Activated naive CD4-positive, alpha-beta T cell (primary cell): ENCODE measurements at places on chromosomes 5 and 9.

DNA sequence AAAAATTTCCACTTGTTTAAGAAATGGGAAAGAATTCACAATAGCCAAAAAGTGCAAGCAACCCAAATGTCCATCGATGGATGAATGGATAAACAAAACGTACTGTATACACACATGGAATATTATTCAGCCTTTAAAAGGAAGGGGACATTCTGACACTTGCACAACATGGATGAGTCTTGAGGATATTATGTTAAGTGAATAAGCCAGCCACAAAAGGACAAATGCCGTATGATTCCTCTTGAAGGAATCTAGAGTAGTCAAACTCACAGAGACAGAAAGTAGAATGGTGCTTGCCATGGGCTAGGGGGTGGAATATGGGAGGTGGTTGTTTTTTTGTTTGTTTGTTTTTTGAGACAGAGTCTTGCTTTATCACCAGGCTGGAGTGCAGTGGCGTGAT is 3.8 kb upstream of the ATP6V0E1 start:
- DNase-seq, result no peak

DNA sequence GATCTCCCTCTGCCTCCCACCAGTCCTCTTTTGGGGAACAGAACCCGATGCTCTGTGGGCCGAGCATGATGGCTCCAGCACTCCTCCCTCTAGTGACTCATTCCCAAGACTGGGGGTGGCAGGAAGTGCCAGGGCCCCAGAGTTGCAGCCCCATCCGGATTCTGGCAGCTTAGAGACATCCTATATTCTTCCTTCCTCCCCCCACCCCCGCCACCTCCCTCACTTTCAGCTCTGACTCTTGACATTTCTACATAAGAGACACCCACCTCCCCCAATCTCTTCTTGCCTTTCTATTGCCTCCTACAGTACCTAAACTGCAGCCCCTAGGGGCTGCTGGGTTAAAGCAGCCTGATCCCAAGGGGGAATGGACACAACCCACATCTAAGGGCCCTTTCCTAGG is 47.1 kb upstream of the MATR3 start:
- DNase-seq, result no peak

GRCh38 chr5:123099514-123100151 is 10.6 kb downstream of the PRDM6 start:
- no peak for DNase-seq

- DNase-seq, result no peak
Observed at GRCh38 chr5:139395844-139396640, 1.1 kb upstream of the PROB1 start.

- DNase-seq, result no peak
Observed at GRCh38 chr5:111733571-111733970, 23.4 kb downstream of the NREP start.

GRCh38 chr5:157115012-157115411 is 6.2 kb upstream of the HAVCR2 start:
- no peak for DNase-seq

DNA sequence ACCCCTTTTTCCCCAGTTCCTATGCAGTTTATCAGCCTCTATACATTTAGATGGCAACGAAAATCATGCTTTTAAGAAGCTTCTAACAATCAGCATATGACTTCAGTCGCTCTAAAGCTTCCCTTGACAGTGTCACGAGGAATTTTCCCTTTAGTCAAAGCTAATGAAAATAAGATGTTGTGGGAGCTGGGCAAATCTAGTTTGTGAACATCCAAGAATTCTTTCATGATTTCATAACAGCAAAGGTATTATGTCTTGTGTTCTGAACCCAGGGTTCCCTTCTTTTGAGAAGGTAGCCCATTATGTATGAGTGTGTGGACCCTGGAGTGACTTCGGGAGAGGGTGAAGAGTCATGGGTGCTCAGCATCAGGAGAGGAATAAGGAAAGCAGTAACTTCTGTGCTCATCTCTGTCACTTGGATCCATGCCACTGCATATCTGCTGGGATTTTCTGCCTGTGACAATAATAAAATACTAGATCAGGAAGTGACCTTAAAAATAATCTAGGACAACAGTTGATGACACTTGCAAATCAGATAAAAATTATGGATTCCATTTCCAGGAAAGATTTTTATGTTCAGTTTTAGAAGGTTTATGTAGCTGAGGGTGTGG is 102.4 kb downstream of the PCSK1 start:
- no peak for DNase-seq

DNA sequence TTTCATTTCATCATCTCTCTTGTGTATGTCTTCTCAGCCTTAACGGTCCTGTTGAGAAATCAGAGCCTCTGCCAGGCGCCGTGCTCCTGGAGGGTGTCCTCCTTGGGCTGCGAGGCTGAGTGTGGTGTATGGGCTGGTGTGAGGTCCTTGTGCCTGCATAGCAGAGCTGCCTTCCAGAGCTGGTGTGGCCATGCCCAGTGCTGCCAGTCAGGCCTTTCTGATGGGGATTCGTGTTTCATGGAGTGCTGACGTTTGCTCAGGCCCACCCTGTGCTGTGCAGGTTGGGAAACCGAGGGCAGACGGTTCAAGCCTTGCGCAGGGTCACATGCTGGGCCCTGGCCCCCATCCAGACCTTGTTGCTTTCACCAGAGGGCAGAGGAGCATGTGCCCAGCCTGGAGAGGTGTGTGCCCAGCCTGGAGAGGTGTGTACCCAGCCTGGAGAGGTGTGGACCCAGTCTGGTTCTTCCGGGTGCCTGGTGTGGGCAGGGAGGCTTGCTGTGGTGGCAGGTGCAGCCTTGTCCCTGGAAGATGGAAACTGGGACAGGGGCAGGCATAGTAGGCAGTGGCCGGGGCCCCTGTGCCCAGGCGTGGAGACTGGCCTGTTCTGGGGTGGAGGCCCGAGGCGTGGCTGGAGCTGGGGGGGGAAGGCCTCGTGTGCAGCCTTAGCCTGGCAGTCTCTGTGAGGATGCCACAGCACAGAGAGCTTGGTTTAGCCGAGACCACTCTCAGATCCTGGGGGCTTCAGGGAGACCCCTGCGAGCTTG is 84.0 kb downstream of the RXRA start:
- DNase-seq, result no peak

GRCh38 chr5:78727786-78728761 is 79.5 kb upstream of the LHFPL2 start:
- DNase-seq, result no peak

DNA sequence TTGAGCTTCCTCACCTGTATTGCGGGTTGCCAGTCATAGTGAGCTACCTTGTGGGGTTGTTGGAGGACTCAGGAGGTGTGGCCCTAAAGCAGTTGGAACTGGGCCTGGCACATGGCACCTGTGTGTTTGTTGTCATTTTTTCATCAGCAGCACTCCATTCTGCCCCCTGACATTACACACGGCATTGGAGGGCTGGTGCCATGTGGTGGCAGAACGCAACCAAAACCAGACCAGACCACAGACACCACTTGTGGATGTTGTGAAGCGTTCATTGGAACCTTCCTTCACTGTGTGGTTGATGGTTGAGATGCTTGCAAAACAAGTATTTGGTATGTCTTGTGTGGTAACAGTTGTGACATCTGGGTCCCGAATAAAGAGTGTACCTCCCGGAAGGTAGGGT is 113.2 kb upstream of the ERCC6L2 start:
- DNase-seq, result no peak

- no peak for DNase-seq
Observed at GRCh38 chr5:75466006-75466716, 45.3 kb downstream of the CERT1 start.

- DNase-seq, result no peak
Observed at GRCh38 chr5:149126906-149127305, 14.4 kb upstream of the ABLIM3 start.

DNA sequence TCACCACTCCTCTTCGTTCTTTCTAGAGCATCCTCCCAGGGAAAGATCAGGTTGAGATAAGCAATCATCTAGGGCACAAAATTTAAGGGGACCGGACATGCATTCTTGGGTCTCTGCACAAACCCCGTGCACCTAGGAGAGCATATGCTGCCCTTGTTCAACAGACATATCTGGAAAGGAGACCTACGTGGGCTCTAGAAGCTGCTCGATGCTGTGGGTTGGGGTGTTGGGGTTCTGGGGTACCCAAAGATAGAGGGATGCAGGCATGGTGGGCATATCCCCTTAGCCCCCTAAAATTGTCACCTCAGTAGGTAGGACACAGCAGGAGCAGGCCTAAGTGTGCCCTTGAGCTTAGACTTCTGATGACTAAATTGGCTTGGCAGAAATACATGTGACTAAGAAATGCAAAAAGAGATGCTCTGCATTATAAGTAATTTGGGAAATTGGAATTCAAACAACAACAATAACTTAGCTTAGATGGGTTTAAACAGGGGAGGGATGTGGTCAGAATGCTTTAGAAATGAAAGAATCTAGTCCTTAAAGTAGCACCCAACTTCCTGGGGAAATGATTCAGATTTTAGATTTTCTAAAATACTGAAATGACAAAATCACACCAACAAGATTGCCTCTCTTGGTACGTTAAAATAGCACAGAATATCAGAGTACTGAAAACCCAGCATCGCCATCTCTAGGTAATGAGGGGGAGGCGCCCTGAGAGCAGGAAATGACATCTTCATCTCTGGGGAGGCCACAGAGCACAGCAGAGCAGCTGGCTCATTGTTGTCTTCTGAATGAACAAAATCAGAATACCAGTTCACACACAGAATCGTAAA is 172.3 kb downstream of the GNA14 start:
- DNase-seq, result peak; percentile 9

GRCh38 chr9:20725675-20726074 is 41.6 kb downstream of the FOCAD start:
- no peak for DNase-seq

DNA sequence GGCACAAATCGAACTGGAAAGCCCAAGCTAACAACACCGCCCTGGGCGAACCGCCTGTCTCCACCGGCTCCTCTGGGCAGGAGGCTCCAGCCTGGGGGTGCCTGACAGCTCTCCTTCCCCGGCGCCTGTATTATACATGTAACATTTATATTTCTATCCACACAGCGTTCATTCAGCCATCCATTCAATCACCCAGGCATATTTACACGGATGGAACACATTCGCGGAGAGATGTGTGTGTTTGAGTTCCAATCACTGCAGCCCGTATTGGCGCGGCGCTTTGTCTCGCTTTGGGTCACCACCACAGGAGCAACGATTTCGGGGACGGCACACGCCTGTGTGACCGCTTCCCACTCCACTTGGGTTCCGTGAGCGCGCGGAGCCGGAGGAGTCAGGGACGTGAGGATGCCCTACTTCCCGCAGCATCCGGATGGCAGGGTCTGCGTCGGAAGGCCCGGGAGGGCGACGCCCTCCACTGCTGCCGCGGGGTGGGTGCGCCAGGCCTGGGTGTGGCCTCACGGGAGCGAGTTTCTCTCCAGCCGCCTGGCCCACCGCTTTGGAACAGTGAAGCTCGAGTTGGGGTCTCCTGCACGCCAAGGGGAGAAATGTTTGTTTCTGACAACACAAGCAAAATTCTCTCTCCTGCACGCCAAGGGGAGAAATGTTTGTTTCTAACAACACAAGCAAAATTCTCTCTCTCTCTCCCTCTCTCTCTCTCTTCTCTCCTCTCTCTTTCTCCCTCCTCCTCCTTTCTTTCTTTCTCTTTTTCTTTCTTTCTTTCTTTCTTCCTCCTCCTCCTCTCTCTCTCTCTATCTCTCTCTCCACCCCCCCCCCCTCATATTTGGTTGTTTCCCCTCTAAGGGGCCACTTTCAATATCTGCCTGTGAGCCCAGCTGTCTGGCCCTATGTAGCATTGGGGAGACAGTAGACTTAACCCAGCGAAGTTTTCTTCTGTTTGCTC is 1.1 kb upstream of the SV2C start:
- no peak for DNase-seq

DNA sequence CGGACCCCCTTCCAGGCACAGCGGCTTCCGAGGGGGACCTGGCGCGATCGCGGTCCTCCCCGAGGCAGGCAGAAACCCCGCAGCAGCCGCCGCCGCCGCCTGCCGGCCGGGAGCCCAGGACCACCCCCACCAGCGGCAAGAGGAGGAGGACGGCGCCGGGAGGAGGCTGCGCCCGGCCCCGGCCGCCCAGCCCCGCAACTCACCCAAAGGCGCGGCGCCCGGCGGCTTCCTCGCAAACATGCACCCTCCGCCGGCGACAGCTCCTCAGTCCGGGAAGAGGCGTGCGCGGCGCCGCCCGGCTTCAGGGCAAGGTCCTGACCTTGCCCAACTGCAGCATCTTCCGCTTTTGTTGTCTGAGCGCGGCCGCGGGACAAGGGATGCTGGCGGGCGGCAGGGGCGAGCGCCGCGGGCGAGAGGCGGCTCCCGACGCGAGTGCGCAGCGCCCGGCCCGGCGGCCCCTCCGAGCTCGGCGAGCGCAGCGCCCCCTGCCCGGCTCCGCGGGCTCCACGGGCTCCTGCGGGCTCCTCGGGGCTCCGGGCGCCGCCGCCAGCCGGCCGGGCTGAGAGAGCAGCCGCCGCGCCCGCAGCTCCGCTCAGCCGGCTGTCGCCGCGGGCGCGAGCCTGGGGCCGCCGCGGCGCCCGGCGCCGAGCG is 507 bp downstream of the CTNND2 start:
- no peak for DNase-seq
